ENCODE measurements at places on chromosomes 1 and 21. TPM values are rescaled to one million over a fixed set of nuclear protein-coding genes. Genes with fewer than 3 reads are reported as not detected.

The KRTAP23-1 gene
- not detected for total RNA-seq

- peaks cover 20% of the 10 kb centered on the region for H3K4me1 ChIP-seq
- H3K27me3 ChIP-seq = no peaks in the 10 kb centered on the region
- peaks cover 70% of the 10 kb centered on the region for H3K36me3 ChIP-seq
These were observed 26.7 kb downstream of the NDC1 start for GRCh38 chr1:53811414-53811851.

GRCh38 chr1:151756291-151756690, 7.0 kb downstream of the MRPL9 start:
- H3K27ac ChIP-seq = no peak overlapping the region
- no peak for DNase-seq
- peaks cover 4% of the 10 kb centered on the region for H3K27me3 ChIP-seq
- H3K4me1 ChIP-seq = peaks cover 8% of the 10 kb centered on the region
- peaks cover 34% of the 10 kb centered on the region for H3K36me3 ChIP-seq

GRCh38 chr1:236524895-236525184, 1.1 kb downstream of the LGALS8 start:
- no peak for DNase-seq
- H3K4me3 ChIP-seq = peak overlapping the region; percentile 93
- peak overlapping the region; percentile 98 for H3K27ac ChIP-seq
- H3K27me3 ChIP-seq = no peaks in the 10 kb centered on the region

GRCh38 chr1:41430582-41430981, 53.9 kb downstream of the EDN2 start:
- H3K4me3 ChIP-seq = no peak overlapping the region
- no peaks in the 10 kb centered on the region for H3K4me1 ChIP-seq
- H3K36me3 ChIP-seq = no peaks in the 10 kb centered on the region
- peaks cover 4% of the 10 kb centered on the region for H3K27me3 ChIP-seq
- H3K27ac ChIP-seq = no peak overlapping the region
- DNase-seq = no peak

GRCh38 chr21:14572204-14572780, 26.2 kb upstream of the SAMSN1 start:
- H3K4me3 ChIP-seq = peak overlapping the region; percentile 64
- no peak for DNase-seq
- H3K36me3 ChIP-seq = peaks cover 19% of the 10 kb centered on the region
- H3K27me3 ChIP-seq = no peaks in the 10 kb centered on the region
- H3K27ac ChIP-seq = peak overlapping the region; percentile 80
- peaks cover 44% of the 10 kb centered on the region for H3K4me1 ChIP-seq

DNA sequence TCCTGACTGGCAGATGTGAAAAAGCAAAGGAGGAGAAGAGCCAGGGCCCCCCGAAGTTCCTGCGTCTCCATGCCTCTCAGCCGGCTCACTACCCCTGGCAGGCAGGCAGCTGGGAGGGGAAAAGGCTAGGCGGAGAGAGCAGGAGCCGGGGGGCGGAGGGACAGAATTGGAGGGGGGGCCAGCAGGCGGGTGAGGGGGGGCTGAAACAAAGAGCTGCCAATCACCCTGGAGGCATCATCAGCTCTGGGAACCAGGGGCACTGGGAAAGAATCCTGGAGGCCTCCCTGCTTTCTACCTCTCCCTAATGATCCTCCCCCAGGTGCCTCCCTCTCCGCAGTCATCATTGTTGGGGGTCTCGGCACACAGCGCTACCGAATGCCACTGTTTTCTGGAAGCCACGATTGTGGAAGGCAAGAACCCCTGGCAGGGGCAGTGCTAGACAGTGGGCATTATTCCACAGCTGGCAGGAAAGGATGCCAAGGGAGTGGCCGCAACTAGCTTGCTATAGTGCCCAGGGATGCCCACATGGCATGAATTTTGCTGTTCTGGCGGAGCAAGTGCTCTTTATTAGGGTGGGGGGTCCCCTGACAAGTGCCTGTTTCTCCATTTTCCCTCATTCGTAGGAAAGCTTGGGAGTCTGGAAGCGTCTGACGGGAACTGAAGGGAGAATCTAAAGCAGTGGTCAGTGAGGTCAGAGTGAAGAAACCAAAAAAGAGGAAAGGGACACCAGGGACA, at the start of gene THBS3:
TSS of gene THBS3 (minus strand) at position 92 of the 735 bp plus-strand sequence. CDS start at position 71, 21 bp downstream.
- no peak for DNase-seq
- peak within 1 kb of the TSS; percentile 95 for H3K4me3 ChIP-seq
- peaks cover 4% of the 10 kb centered on the region for H3K36me3 ChIP-seq
- H3K4me1 ChIP-seq = peaks cover 26% of the 10 kb centered on the region
- H3K27me3 ChIP-seq = no peaks in the 10 kb centered on the region

GRCh38 chr1:183588827-183589226, 1.4 kb downstream of the NCF2 start:
- H3K4me3 ChIP-seq = peak overlapping the region; percentile 63
- peaks cover 50% of the 10 kb centered on the region for H3K4me1 ChIP-seq
- peak; percentile 73 for DNase-seq
- peaks cover 8% of the 10 kb centered on the region for H3K36me3 ChIP-seq
- H3K27me3 ChIP-seq = no peaks in the 10 kb centered on the region
- H3K27ac ChIP-seq = peak overlapping the region; percentile 75

Data from activated CD4-positive, alpha-beta T cell treated with anti-CD3 and anti-CD28 coated beads, Interleukin-2, amount 10 ng/mL, durations not matched to agents 24 days and 14 days (primary cell).